Renal cortex interstitium (tissue), 15 donors: ENCODE measurements at places on chromosomes 4 and X.

DNA sequence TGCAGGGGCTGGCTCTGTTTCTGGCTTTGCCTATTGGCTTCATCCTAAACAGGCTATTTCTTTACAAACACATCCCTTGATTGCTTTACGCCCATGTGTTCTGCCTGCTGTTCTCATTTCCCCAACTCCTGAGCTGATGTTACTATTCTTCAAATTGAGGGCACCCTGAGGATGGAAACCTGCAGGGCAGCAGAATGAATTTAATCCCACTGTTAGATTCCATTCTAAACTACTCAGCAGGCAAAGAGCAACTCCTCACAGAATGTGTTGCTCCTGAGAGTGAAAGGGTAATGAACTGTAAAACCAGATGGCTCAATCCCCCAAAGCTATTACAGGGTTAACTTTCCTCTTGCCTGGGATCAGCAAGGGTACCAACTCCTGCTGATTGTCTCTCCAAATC is 75.7 kb downstream of the ANKRD50 start:
- no peak for DNase-seq

DNA sequence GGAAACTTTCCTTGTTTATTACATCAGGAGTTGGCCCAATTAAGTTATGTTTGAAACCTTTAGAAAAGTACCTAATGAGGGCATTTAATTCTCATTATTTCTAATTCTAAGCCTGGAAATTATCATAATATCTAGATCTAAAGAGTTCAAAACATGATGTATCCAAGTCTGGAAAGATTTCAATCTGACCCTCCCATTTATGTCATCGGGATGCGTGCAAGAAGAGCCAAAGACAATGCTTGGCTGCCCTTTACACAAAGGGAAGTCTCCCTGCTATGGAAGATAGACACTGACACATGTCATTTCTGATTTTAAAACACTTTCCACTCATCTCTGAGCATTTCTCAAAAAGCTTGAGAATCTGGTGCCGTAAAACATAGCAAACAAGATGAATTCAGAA is 222.4 kb downstream of the ANTXR2 start:
- no peak for DNase-seq

GRCh38 chr4:77802402-77802801 is 16.8 kb downstream of the CNOT6L start:
- DNase-seq, result no peak

DNA sequence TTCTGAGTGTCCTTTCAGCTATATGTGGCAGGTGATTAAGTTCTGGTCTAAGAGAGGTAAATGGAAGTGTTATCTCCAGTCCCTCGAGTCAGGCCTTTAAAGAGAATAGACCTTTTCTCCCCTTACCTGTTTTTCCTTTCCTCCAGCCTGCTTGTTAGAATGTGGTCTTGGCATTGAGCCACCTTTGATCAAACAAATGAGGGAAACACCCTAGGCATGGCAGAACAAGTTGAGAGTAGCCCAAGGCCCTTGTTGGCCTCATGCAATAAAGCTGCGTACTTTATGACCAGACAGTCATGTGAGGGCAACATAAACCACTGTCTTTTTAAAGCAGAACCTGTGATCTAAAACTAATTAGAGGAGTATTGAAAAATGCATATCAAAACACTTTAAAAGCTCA is 13.2 kb upstream of the IL13RA2 start:
- no peak for DNase-seq

- DNase-seq, result no peak
Measured at GRCh38 chr4:8006471-8006870, 66.8 kb upstream of the AFAP1 start.

DNA sequence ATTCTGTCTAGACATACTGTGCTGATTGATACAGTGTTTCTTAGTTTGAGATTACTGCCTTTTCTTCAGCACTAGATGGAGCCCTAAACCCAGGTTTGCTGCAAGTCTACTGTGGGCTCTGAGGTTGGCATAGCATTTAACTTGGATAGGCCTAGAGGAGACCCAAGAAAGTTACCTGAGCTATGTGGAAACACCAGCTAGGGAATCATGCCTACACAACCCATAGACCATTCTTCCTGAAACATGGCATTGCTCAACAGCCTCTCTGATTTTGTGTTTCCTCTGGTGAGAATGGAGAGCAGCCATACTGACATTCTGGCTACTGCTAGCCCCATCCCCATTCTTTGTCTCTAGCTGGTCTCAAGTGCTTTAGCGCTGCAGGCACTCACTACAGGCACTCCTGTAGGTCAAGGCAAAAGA is 287.7 kb upstream of the PCDH18 start:
- DNase-seq, result no peak

GRCh38 chr4:139534287-139534950 is 21.6 kb downstream of the SETD7 start:
- no peak for DNase-seq

DNA sequence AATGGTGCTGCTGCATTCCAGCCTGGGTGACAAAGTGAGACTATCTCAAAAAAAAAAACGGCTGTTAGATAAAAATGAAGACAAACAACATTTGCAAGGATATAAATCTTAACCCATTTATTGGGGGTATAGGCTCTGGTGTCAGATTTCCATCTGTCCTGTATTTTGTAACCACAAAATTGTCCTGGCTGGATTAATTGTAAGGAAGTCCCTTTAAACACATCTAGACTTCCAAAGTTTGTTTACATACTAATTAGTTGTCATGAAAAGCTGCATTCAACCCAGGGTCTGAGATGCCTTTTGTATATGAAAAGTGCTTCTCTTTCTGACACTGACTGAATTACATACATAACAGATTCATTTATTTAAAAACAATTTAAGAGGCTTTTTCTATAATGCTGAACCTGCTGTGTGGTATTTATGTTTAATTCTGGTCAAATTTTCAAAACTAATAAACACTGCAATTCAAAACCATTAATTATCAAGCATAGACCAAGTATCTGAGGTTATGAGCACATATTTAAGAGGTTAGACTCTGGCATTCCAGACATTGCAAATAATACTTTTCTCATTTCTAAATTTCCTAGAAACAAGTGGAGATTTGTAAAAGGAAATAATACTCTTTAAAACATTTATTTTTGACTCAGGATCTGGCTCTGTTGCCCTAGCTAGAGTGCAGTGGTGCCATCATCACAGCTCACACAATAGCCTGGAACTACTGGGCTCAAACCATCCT is 17.5 kb upstream of the UGDH start:
- no peak for DNase-seq

DNA sequence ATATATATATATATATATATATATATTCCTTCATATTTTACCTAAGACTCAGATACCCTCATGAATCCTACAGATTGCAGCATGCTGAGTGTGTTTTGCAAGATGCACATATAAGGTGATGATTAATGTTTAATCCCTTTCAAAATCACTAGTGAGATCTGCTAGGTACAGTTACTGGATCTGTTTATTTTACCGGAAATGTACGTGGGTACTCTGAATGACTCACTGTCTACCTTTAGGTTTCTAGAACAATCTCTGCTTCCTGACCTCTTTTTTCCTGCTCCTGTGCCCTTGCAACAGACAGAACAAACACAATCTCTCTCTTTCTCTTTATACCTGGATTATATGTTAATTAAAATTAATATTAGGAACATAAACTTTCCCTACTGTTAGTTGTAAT is 379.6 kb downstream of the FAM133A start:
- no peak for DNase-seq

DNA sequence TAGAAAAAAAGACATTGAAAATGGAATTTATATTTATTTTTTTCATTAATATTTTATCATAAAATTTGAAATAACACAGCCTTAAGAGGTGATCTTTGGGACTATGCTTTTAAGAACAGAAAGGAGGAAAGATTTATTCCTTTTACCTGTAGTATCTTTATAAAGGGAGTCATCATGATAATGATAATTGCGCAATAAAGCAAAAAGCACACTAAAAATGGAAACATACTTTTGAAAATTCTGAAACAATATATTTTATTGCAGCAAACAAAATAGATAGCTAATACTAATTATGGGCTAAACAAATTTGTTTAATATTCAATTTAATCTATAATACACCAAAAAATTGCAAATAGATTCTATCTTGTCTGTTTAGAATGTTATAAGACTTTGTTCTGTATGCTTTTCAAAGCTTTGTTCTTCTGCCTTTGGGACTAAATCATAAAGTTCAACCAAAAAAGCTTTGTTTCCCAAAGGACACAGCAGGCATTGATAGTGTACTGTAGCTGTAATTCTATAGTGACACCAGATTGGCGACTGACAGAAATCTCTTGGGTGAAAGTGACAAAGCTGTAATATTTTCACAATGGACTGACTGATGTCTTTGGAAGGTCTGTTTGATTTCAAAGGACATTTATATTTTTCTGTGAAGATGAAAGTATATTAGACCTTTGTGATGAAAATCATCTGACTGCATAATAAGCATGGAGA is 2156.6 kb upstream of the TENM3 start:
- no peak for DNase-seq

GRCh38 chrX:118595501-118596042 is 100.0 kb downstream of the DOCK11 start:
- DNase-seq, result no peak
